Tongue (tissue), 3 donors: ENCODE measurements at places on chromosomes 5 and 9.

GRCh38 chr9:93298498-93299417, 114.8 kb downstream of the WNK2 start:
- DNase-seq = no peak

DNA sequence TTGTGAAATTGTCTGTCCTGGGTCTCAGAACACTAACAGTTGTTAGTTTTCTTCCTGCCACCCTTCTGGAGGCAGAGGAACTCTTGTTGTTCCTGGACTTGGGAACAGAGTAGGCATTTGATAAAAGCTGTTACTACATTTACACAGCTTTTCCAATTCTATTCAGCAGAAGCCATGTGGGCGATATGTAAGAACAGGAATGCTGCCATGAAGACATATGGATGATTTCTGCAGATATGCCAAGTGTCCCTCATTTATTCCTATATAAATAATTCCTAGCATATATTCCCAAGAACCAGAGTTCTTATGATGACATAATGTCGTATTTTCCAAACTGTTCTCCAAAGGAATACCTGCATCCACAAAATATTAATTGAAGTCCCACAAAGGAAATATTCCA, 135.9 kb upstream of the DAB2 start:
- no peak for DNase-seq

GRCh38 chr5:31720004-31720403, 81.1 kb downstream of the PDZD2 start:
- DNase-seq = no peak

GRCh38 chr9:125484350-125485282, 222.4 kb downstream of the MAPKAP1 start:
- peak; percentile 20 for DNase-seq

DNA sequence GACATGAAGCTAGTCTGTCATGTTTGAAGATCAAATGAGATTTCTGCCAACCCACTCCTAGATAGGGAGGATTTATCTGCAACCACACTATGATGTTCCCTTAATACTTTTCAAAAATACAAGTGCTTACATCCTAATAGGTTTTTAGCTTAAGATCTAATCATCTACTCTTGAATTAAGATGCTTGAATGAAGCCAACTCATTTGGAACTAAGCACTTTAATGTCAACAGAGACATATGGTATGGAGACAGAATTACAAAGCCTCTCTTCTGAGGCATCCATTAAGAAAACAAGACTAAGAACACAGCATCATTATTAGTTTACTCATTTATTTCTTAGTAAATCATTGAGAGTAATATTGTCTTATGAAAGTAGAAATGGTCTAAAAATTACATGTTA, 139.3 kb upstream of the NFIB start:
- DNase-seq = no peak

- no peak for DNase-seq
Observed at GRCh38 chr9:132040246-132040645, 39.4 kb downstream of the MED27 start.

GRCh38 chr5:73005886-73006285, 50.0 kb downstream of the FCHO2 start:
- DNase-seq = no peak

- no peak for DNase-seq
Observed at GRCh38 chr9:82167296-82167695, 178.7 kb downstream of the SPATA31D1 start.

GRCh38 chr5:132056610-132057497, 3.6 kb upstream of the IL3 start:
- no peak for DNase-seq

- DNase-seq = no peak
Observed at GRCh38 chr5:115708819-115709477, 83.1 kb upstream of the TMED7 start.

GRCh38 chr9:134661299-134661698, 19.7 kb downstream of the COL5A1 start:
- DNase-seq = no peak

DNA sequence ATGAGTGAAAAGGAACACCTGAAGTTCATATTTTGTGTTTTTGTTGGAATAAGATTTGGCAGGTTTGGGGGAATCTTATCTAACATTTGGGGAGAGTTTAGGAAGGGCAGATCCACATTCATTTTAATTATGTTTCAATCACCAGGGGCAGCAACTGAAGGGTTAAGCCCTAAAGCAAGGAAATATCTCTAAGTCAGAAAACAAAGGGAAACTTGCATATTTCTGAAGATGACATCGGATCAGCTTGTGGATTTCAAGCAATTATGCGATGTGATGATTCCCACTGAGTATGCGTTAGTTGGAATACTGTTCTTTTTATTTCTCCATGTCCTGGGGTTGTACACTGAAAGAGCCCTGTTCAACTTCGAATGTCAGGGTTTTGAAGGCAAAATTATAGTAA, 59.8 kb upstream of the NFIB start:
- no peak for DNase-seq

DNA sequence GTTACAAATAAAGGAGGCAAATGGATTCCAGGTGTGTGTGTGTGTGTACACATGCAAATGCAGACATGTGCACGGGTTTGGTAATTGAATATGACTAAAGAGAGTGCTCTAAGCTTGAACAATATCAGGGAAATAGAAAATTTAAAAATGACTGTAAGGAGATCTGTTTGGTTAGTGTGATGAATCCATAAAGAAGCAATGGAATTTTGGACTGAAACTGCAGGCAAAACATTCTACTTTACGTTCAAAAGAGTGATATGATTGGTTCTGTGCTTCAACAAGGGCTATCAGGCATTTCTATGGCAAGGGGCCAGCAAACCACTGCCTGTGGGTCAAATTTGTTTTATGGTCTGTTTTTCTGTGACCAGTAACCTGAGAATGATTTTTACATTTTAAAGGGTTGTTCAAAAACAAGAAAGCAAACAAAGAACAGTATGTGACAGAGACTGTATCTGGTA, 332.8 kb upstream of the KLF9 start:
- no peak for DNase-seq
